Ecto neural progenitor cell (in vitro differentiated cells): ENCODE measurements at places on chromosomes 1 and 21.

GRCh38 chr1:60989749-60990713, 92.3 kb upstream of the NFIA start:
- DNase-seq, result no peak

DNA sequence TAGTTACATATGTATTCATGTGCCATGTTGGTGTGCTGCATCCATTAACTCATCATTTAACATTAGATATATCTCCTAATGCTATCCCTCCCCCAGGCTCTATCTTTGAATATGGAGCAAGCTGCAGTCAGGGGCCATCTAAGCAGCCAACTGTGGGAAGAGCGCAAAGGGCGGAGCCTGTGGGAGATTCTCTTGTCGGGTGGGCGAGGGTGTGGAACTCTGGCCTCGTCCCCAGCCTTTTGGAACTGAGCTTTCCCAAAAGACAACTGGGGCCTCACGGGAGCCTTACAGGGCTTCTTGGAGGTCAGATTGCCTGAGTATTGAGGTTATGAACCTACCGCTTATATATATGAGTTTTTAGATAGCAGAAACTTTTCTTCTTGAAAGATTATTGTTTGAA, 117.2 kb downstream of the HHAT start:
- no peak for DNase-seq

- DNase-seq, result no peak
Observed at GRCh38 chr1:172431204-172431603, 10.7 kb downstream of the C1orf105 start.

GRCh38 chr21:44420416-44421205, 34.7 kb upstream of the LRRC3 start:
- peak; percentile 29 for DNase-seq

- DNase-seq, result no peak
Observed at GRCh38 chr1:28782011-28782410, 30.0 kb upstream of the OPRD1 start.

DNA sequence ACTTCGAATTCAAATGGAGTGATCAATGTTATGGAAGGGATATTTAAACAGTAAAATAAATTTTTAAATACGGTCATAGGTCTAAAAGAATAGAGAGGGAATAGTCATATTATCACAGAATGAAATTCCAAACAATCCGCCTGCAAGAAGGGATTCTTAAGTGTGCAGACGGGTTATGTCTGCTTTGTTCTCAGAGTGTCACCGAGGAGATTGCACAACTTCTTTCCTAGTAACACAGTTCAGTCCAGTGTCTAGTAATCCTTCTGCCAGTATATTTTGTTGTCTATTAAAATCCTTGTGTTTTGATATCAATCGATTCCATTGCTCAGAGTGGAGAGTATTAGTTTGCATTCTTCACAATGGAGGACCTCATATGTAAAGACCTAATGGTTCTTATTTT, 48.4 kb downstream of the LRRC53 start:
- no peak for DNase-seq

DNA sequence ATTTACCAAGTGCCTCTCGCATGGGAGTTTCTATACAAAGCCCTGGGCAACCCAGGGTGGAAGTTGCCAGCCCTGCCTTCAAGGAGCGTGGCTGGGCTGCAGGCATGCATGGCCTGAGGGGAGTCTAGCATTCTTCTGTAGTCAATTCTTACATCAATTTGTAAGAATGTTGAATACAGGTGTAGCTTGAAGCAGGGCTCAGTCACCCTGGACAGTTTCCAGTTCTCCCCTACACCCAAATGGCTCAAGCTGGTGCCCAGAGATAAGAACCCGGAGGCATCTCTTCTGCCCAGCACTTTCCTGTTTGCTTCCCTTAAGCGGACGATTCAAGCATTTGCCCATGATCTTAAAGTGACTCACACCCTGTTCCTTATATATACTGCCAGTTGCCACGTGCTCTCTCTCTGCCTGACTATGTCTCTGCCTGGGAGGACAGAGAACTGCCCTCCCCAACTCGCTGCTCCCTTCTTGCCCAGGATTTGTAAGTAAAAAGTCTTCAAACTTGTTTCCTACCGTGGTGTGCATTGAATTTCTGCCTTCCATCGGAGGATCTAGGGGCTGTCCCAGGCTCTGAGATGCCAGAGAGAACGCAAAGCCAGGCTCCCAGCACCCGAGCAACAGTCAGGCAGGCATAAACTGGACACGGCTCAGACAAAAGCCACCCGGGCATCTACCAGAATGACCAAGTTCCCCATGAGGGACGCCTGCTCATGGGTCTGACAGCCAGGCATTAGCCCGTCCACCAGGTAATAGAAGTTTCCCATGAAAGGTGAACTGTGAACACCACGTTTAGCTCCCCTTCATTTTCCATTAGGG, 50.9 kb upstream of the AJAP1 start:
- no peak for DNase-seq

DNA sequence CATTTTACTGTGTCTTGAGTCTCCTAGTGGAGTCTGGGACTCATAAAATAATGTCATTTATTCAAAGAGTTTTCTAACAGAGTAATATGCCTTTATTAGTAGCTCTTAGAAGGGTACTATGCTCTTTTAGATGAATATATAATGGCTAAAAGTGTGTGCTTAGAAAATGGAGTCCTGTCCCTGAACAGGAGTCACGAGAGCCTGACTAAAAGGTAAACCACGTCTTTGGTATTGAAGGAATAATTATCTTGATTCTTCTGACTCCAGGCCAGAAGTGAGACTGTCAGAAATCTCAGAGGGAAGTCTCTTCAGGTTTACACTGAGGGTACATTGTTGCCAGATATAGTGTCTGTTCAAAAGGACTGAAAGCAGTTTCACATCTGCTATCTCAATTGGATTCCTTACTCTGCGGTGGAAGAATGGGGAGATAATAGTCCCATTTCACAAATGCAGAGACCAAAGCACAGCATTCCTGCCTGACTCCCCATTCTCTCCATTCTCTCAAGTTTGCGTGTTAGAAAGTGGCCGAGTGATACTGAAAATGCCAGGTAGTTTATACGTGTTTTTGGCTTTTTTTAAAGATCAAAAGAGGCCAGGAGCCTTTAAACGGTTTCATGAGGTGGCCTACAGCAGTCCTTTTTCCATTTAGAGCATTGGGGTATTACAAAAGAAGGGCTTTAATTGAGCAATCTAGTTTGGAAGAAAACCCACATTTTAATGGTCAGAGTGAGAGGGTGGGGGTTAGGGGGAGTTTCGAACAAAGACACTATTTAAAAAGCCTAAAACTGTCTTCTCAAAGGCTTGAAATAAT, 176.6 kb downstream of the VPS13D start:
- no peak for DNase-seq

DNA sequence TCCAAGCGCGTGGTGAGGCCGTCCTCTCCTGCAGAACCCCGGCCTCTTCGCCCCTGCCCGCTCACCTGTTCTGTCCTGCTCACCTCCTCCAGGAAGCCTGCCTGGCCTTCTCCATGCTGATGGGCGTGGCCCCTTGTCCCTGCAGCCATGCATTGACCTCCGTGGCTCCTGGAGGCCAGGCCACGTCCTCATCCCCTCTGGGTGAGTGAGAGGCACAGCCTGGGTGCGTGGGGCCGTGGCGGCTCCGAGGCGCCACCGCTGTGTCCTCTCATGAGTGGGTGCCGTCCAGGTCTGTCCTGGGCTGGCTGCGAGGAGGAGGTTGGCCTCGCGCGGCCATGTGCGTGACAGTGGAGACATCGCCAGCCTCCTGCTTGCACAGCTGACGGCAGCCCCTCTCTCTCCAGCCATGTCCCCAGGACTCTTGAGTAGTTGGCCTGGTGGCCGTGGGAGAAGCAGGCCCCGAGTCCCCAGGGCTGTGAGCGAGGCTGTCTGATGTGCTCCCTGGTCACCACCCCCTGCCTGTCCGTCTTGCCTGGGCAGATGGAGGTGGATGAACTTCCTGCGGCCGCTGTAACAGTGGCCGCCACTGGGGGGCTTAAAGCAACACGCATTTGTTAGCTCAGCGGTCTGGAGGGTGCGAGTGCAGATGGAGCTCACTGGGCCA, 58.1 kb downstream of the PRKCZ start:
- DNase-seq, result peak; percentile 80

GRCh38 chr21:41504030-41504429, 3.9 kb downstream of the TMPRSS2 start:
- DNase-seq, result no peak

DNA sequence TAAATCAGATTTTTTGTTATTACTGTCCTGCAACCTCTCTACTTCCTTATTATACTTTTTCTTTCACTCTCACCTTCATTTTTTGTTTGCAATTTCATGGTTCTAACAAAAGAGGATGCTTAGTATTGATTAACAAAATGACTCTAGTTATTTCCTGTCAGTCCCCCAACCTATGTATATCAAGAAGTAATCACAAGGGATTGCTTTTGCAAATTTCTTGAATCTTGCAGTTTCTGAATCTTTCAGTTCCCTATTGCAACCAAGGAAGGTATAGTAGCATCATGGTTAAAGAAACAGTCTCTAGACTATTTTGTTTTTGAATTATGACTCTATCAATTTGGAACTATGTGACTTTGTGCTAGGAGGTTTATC, 446.9 kb downstream of the NEGR1 start:
- no peak for DNase-seq

DNA sequence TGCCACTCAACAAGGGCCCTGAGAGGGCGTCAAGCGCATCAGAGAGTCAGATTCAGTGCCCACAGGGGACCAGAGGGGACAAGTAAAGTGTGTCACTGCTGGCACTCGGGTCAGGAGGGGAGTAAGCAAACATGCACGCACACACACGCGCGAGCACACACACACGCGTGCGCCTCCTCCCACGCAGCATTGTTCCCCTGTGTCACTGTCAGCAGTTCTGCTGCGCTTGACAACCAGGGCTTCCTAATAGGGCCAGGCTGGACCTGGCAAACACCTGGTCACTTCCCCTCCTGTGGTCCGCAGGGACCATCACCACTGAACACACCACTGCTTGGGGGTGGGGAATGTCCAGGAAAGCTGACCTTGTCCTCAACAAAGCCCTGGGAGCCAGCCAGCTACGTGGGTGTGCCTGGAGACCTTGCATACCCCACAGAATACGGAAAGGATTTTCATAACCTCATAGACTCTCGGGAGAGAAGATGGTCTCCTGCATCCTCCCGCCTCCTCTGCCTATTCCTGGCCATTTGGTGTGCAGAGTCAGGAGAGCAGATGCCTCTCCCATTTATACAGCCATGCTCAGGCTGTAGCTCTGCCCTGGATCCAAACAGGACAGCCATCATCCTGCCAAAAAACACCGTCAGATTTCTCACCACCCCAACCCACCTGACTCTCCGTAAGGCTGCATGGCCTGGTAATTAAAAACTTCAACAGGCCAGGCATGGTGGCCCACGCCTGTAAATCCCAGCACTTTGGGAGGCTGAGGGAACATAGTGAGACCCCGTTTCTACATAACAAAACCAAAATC, 73.2 kb downstream of the SSBP3 start:
- DNase-seq, result peak; percentile 43

DNA sequence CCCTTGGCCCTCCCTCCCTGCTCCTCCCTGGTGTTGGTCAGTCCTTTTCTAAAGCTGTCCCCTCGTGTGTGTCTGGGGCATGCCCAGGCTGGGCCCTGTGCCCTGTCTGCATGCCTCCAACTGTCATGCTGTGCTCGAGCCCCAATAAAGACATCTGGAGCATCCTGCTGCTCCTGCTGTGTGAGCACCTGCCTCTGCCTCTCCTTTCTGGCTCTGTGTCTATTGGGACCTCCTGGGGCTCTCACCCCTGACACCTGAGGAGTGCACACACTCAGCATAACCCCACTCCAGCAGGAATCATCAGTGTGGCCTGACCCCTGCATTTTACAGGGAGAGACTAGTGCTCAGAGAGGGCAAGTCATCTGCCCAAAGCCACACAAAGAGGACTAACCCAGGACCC, 23.7 kb downstream of the KCNC4 start:
- DNase-seq, result no peak

DNA sequence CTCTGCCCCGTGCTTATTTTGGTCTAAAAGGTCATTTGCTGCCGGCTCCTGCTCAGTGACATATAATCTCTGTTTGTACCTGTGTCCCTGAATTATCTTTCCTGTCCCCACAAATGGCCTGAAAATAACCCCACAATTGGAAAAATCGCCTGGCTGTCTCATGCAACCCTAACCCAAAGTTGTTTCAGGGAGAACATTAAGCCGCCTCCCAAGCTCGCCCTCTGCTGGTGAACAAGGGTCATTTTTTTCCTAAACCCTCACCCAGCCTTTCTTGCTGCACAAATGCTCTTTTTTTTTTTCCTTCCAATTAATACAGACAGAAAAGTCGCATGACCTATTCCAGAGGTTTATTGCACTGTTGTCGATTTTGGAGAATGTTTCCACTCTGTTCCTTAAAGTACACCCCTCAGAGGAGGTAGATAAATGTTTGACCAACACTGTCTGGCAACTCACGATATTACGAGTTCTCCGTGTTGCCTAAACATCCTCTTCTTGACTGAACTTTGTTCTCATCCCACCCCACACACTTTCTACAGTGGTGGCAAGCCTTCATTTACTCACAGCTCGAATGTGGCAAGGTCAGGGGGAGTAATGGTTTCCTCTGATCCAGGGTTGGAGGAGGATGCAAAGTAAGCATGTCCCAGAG, 148.7 kb downstream of the ZZZ3 start:
- peak; percentile 72 for DNase-seq

DNA sequence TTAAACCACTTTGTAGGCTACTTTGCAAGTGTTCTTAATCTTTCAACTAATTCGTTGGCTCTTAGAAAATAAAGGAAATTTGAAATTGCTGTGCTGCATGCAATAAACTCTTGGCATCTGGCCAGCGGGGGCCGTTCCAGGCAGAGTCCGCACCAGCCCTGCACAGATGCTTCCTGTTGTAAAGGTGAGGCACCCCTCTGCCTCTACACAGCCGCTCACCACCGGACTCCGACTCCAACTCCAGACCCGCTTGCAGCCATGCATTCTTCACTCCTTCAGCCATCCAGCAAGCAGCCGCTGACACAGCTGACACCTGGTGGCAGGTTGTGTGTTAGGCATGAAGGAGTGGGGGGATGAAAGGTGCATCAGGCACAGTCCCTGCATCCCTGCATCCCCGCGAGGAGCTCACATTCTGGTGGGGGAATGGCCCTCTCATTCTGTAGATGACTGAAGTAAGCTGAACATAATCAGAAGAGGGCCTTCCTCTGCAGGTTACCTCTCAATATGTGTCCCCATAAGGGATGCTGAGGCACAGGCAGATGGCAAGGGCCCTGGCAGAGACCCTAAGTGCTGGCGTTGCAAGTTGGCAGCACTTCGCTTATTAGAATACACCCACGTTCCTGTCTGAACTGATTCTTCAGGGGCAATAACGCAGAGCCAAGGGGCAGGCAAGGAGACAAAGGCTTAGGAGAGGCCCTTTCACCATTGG, 56.8 kb downstream of the GLIS1 start:
- peak; percentile 75 for DNase-seq

- DNase-seq, result no peak
Observed at GRCh38 chr1:115951560-115951959, 24.8 kb upstream of the SLC22A15 start.

GRCh38 chr21:36156815-36157670, at the start of gene DOP1B:
Gene DOP1B, plus strand, starts transcription at chr21:36156824. Its CDS starts 7,910 bp downstream, at chr21:36164734.
- no peak for DNase-seq

GRCh38 chr1:44405031-44405797, at the start of gene RNF220:
Gene RNF220, plus strand, starts transcription at chr1:44405255.
- peak; percentile 81 for DNase-seq

GRCh38 chr1:220207411-220207810, 64.8 kb downstream of the RAB3GAP2 start:
- DNase-seq, result no peak

GRCh38 chr1:40879482-40880175, 17.5 kb upstream of the CITED4 start:
- DNase-seq, result no peak
